Thoracic aorta (tissue), 2 donors: ENCODE measurements at places on chromosomes 2 and 18. TPM values are rescaled to one million over a fixed set of nuclear protein-coding genes. Genes with fewer than 3 reads are reported as not detected.

DNA sequence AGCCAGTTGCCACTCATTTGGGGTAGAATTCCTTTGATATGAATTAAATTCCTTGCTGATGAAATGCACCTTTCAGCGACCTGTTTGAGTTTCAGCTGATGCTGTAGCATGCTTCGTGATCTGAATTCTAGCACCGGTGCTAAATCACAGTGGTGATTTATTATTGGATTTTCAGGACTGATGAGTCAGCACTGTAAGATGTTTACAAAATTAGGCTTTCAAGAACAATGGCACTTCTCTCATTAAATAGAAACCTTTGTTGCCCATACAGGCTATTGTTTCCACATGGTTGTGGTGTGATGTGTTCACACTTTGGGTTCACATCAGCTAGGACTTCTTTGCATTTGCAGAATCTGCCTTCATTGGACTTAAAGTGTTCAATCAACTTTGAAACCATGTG lies 687.7 kb downstream of the ARHGAP15 start:
- no peak overlapping the region for H3K4me3 ChIP-seq
- DNase-seq, result no peak
- no peak overlapping the region for H3K27ac ChIP-seq
- H3K36me3 ChIP-seq, result no peaks in the 10 kb centered on the region
- no peaks in the 10 kb centered on the region for H3K27me3 ChIP-seq

PIEZO2 gene
- 8.3 TPM for total RNA-seq

DNA sequence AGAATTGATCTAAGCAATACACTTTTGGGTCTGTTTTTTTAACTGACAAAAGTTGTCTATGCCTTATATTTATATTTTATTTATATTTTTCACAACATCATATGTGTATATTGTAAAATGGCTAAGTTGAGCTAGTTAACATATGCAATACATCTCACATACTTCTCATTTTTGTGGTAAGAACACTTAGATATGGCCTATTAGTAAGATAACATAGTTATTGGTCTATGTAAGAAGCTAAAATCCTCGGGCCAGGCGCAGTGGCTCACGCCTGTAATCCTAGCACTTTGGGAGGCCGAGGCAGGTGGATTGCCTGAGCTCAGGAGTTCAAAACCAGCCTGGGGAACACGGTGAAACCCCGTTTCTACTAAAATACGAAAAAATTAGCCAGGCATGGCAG lies 275.6 kb upstream of the ID2 start:
- H3K4me1 ChIP-seq, result no peaks in the 10 kb centered on the region
- H3K27me3 ChIP-seq, result no peaks in the 10 kb centered on the region
- no peak overlapping the region for H3K27ac ChIP-seq
- no peaks in the 10 kb centered on the region for H3K36me3 ChIP-seq
- no peak overlapping the region for H3K4me3 ChIP-seq
- no peak for DNase-seq

- H3K4me3 ChIP-seq, result no peak overlapping the region
- no peaks in the 10 kb centered on the region for H3K4me1 ChIP-seq
- no peak overlapping the region for H3K27ac ChIP-seq
- no peaks in the 10 kb centered on the region for H3K36me3 ChIP-seq
Observed at GRCh38 chr2:177340158-177340557, 52.4 kb upstream of the AGPS start.

SMYD1 gene
- total RNA-seq, result not detected

DNA sequence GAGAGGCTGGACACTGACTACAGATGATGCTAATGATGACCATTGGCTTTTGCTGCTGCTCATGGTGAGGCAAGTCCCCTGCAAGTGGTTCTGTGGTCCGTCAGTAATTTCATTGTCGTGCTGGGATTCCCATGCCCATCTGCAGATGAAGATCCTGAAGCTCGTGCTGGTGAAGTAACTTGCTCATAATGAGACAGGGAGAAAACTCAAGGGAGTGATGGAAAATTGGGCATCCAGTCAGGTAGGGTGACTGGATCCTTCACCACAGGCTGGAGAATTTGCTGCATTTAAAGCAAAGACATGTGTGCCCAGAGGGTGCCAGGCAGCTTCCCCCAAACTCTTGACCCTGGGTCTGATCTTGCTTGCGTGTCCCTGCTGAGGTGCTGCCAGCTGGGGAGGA lies 125.6 kb downstream of the TSN start:
- no peaks in the 10 kb centered on the region for H3K27me3 ChIP-seq
- no peaks in the 10 kb centered on the region for H3K4me1 ChIP-seq
- DNase-seq, result no peak
- H3K36me3 ChIP-seq, result no peaks in the 10 kb centered on the region

- H3K27me3 ChIP-seq, result no peaks in the 10 kb centered on the region
- H3K36me3 ChIP-seq, result peaks cover 37% of the 10 kb centered on the region
- DNase-seq, result no peak
- no peak overlapping the region for H3K4me3 ChIP-seq
- peaks cover 76% of the 10 kb centered on the region for H3K4me1 ChIP-seq
Observed at GRCh38 chr2:127657232-127657595, 11.3 kb downstream of the GPR17 start.

DNA sequence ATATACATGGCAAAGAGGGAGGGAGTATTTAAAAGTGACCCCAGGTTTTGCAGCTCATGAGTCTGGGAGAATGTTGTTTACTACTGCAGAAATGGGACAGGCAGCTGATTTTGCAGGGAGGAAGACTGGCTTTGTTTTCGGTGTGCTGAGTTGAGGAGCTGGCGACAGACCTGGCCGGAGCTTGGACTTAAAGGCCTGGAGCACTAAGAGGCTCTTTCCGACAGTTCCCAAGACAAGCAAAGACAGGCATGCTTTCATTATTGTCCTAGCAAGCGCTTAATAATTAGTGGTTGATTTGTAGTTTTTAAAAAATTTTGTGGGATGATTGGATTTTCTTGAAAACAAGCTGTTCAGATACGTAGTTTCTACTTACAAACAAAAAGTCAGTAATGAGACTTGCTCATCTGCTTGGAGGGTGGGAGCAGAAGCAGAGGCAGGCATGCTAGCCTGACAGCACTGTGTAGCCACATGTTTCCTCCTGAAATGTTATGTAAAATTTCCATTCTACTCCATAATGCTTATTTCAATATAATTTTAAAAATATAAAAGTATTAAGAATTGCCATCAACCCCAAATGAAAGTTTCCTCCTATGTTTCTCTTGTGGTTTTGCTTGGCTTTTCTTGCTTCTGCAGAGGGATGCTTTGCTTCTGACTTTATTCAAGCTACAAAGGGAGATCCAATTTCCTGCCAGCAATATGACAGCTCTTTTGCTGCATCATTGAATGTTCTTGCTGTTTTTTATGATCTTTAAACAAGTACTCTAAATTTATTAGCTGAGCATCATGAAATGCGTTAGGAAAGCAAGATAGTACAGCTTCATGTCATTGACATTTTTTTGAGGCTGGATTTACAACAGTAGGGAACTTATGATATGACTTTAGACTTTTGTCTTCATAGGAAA lies 75.8 kb downstream of the PHLPP1 start:
- no peak overlapping the region for H3K4me3 ChIP-seq
- H3K36me3 ChIP-seq, result no peaks in the 10 kb centered on the region
- peaks cover 3% of the 10 kb centered on the region for H3K4me1 ChIP-seq

CRYBA2 gene
- not detected for total RNA-seq

DNA sequence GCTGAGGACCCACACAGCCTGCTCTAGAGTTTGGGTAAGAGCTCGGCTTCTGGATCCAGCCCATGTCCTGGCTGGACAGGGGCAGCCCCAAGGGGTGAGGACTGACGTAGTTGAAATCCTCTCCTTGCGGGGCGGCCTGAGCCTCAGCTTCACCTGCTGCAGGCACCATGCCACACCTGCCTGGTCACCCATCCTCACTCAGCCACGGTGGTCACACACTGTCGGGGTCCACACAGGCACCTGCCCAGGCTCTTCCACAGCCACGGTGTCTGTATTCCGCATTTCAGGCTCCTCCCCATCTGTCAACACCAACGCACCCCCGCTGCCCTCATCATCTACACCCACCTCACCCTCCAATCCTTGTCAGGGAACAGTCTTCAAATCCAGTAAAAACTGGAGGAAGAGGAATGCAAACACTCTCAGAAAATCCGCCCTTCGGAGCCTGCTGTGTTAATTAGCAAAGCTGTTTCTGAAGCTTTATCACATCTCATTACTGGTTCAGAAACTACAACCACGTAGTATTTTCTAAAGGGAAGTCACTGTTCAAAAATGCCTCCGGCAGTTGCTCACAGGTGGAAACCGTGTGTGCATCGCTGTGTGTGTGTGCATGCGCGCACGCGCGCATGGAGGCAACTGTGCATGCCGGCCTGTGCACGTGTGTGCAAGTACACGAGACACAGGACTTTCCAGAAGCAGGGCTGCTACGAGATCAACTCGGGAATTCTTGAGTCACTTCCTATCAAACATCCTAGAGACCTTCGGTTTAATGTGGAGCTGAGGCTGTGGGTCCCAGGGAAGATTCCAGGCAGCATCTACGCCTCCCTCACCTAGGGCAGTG lies 38.2 kb downstream of the SLC66A2 start:
- no peak overlapping the region for H3K4me3 ChIP-seq
- DNase-seq, result no peak
- no peak overlapping the region for H3K27ac ChIP-seq
- H3K27me3 ChIP-seq, result no peaks in the 10 kb centered on the region

CPSF3 gene
- total RNA-seq, result 13.1 TPM

- no peaks in the 10 kb centered on the region for H3K27me3 ChIP-seq
- no peaks in the 10 kb centered on the region for H3K4me1 ChIP-seq
- no peak overlapping the region for H3K27ac ChIP-seq
Observed at GRCh38 chr2:24287171-24287570, 73.2 kb downstream of the ITSN2 start.

DNA sequence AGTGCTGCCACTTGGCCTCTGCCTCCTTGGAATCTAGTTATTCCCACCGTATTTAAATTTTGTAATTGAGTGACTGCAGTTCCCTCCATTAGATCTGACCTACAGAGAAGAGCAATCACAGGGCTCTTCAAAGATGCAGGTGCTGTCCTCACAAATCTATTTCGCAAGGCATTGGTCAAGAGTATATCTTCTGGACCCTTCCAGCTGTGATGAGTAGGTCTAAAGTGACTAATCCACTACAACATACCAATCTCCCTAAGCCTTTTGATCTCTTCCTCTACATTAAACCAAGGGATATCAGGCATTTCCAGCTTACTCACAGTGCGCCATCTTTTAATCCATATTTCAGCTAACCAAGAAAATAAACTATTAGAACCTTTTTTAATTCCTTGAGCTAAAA lies 65.1 kb upstream of the COL3A1 start:
- no peak for DNase-seq
- H3K27ac ChIP-seq, result no peak overlapping the region
- H3K4me3 ChIP-seq, result no peak overlapping the region
- no peaks in the 10 kb centered on the region for H3K27me3 ChIP-seq

DNA sequence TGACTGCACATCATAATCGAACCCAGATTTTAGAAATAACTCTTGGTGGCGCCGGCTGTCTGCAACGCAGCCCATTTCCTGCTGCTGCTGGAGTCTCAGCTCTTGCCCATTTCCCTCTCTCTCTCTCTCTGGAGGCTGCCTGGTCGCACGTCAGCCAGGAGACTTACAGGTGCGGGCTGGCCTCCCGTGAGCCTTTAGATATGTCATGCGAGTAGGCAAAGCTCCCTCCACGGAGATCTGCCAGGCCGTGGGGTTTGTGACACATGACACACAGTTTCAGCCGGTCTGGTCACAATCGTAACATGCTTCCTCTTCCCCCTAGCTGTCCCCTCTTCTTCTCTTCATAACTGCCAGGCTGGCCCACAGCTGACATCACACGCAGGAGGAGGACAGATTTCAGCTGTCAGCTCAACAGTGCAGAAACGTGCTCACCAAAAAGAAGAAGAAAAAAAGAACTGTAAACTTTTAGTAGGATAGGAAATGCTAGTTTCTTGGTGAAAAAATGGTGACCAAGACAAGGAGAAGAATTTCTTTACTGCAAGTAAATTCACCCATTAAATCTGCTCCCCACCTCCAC lies 489.3 kb downstream of the ZNF516 start:
- DNase-seq, result no peak
- H3K27me3 ChIP-seq, result no peaks in the 10 kb centered on the region
- no peaks in the 10 kb centered on the region for H3K36me3 ChIP-seq
- H3K4me1 ChIP-seq, result no peaks in the 10 kb centered on the region

RND3 gene
- total RNA-seq, result 119 TPM

RGPD4 gene
- not detected for total RNA-seq

VIT gene
- 23.9 TPM for total RNA-seq

GATA6 gene
- 92.8 TPM for total RNA-seq

- H3K4me1 ChIP-seq, result peaks cover 21% of the 10 kb centered on the region
- H3K27ac ChIP-seq, result peak overlapping the region; percentile 96
- H3K36me3 ChIP-seq, result no peaks in the 10 kb centered on the region
- no peak overlapping the region for H3K4me3 ChIP-seq
Observed at GRCh38 chr18:45635893-45636509, 20.7 kb downstream of the SLC14A2 start.
